ENCODE measurements at places on chromosomes 11 and 22.
A peak's percentile ranks its signal among the peaks of the same experiment; 100 is the strongest.

DNA sequence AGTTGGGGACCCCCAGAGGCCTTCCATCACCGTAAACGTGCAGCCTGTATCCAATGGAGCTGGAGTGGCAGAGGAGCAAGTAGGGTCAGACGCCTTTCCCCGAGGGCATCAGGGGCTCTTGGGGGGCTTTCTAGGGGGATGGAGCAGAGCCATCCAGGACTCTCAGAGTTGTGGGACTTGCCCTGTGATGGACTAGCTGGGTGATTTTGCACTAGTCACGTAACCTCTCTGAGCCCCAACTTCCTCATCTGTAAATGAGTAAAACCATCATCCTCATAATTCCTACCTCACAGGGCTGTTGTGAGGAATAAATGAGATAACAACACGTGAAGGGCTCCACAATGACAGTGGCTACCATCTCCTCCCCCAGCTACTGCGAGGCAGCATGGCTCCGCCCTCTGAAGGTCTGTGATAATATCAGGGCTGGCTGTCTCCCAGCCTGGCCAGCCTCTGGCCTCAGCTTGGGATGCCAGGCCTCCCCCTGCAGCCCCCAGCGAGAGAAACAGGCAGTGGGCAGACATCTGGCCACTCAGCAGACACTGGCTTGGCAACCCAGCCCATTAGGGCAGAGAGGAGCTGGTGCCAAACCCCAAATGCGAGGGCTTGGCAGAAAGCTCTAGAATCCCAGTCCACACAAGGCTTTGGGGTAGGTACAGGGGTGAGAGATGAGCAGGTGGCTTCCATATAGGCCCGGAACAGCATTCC is 6.7 kb downstream of the USP2 start:
- no peaks in the 10 kb centered on the region for H3K27me3 ChIP-seq
- H3K4me3 ChIP-seq: no peak overlapping the region
- peak overlapping the region; percentile 90 for H3K27ac ChIP-seq
- peak; percentile 45 for DNase-seq
- H3K36me3 ChIP-seq: no peaks in the 10 kb centered on the region

GRCh38 chr11:66330931-66331330 is 5.3 kb downstream of the RIN1 start:
- peaks cover 3% of the 10 kb centered on the region for H3K4me1 ChIP-seq
- no peak for DNase-seq
- no peaks in the 10 kb centered on the region for H3K36me3 ChIP-seq
- no peak overlapping the region for H3K4me3 ChIP-seq
- no peak overlapping the region for H3K27ac ChIP-seq

GRCh38 chr11:60891103-60891741 is 15.2 kb downstream of the PRPF19 start:
- no peaks in the 10 kb centered on the region for H3K27me3 ChIP-seq
- H3K36me3 ChIP-seq: no peaks in the 10 kb centered on the region
- no peak overlapping the region for H3K4me3 ChIP-seq
- H3K4me1 ChIP-seq: no peaks in the 10 kb centered on the region
- no peak overlapping the region for H3K27ac ChIP-seq

GRCh38 chr11:8217136-8217535 is 46.5 kb downstream of the LMO1 start:
- H3K4me1 ChIP-seq: no peaks in the 10 kb centered on the region
- no peak for DNase-seq
- no peak overlapping the region for H3K4me3 ChIP-seq

DNA sequence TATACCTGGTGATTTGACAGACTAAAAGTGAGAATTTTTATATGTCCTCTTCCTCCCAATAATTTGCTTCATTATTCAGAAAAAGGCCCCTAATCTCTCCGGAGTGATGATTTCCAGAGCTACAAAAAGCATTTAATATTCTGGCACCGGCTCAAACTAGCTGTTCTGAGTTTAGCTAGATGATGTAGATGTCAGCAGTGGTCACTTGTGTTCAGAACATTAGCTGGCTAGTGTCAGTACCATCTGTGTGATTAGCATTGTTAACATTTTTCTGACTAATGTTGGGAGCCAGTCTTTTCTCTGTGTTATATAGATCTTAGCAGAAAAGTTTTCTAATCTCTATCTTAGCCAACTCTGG is 68.7 kb upstream of the RRM1 start:
- peak overlapping the region; percentile 86 for H3K27ac ChIP-seq
- H3K36me3 ChIP-seq: no peaks in the 10 kb centered on the region
- no peak for DNase-seq
- no peak overlapping the region for H3K4me3 ChIP-seq
- H3K4me1 ChIP-seq: peaks cover 24% of the 10 kb centered on the region
- H3K27me3 ChIP-seq: no peaks in the 10 kb centered on the region

DNA sequence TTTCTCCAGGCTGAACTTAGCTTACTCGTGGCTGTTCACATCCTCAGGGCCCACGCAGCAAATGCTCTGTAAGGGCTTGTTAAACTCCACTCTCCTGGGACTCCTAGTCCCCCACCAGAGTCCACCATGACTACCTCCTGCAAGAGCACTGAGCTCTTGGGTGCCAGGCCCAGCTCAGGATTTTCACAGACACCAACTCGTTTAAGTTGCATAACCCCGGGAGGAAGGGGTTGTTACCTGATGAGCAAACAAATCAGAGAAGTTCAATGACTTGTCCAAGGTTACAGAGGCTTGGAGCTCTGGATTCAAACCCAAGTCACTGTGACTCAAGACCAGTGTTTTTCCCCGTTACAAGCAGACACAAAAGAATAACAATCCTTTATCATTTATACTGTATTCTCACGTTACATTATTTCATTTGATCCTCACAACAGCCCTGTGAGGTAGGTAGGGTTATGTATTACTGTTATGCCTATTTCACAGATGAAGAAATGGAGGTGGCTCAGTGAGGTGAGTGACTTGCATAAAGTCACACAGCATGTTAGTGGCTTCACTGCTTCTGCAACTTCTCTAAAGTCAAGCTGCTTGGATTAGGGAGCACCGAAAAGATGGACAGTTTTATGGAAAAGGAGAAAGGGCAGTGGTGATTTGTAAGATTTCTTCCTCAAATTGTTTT is 17.4 kb downstream of the KCTD21 start:
- H3K27ac ChIP-seq: no peak overlapping the region
- H3K27me3 ChIP-seq: no peaks in the 10 kb centered on the region
- H3K4me3 ChIP-seq: no peak overlapping the region
- no peak for DNase-seq

- H3K4me3 ChIP-seq: peak overlapping the region; percentile 89
- peak; percentile 91 for DNase-seq
- H3K27me3 ChIP-seq: no peaks in the 10 kb centered on the region
- no peaks in the 10 kb centered on the region for H3K36me3 ChIP-seq
- peaks cover 14% of the 10 kb centered on the region for H3K4me1 ChIP-seq
- H3K27ac ChIP-seq: peak overlapping the region; percentile 98
Measured at GRCh38 chr11:118930094-118930712, 4.5 kb upstream of the BCL9L start.

GRCh38 chr11:71423181-71423790 is 24.9 kb downstream of the DHCR7 start:
- H3K36me3 ChIP-seq: no peaks in the 10 kb centered on the region
- no peak for DNase-seq
- no peak overlapping the region for H3K4me3 ChIP-seq
- H3K4me1 ChIP-seq: no peaks in the 10 kb centered on the region

- no peaks in the 10 kb centered on the region for H3K36me3 ChIP-seq
- no peak for DNase-seq
- no peak overlapping the region for H3K27ac ChIP-seq
- no peaks in the 10 kb centered on the region for H3K27me3 ChIP-seq
Measured at GRCh38 chr11:87740968-87741367, 434.3 kb downstream of the RAB38 start.

DNA sequence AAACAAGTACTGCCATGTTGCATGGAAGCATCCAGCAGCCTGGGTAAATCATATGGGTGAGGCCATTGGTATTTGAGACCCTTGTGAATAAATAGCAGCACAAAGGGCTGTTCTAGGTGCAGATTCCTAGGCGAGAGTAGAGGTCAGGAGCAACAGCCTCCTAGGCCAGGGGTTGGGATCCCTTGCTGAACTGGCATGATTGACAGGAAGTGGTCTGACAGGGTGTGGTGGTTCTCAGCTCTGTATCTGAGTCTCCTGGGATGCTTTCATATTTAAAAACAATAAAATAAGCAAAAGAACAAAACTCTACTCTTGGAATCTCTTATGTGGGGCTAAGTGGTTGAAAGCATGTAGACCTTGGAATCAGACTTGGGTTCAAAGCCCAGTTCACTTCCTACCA is 35.8 kb downstream of the INSC start:
- no peaks in the 10 kb centered on the region for H3K36me3 ChIP-seq
- no peaks in the 10 kb centered on the region for H3K4me1 ChIP-seq
- no peak for DNase-seq
- H3K27ac ChIP-seq: no peak overlapping the region
- no peak overlapping the region for H3K4me3 ChIP-seq

- H3K4me1 ChIP-seq: no peaks in the 10 kb centered on the region
- H3K4me3 ChIP-seq: no peak overlapping the region
Measured at GRCh38 chr11:128767591-128768001, 73.7 kb downstream of the FLI1 start.

DNA sequence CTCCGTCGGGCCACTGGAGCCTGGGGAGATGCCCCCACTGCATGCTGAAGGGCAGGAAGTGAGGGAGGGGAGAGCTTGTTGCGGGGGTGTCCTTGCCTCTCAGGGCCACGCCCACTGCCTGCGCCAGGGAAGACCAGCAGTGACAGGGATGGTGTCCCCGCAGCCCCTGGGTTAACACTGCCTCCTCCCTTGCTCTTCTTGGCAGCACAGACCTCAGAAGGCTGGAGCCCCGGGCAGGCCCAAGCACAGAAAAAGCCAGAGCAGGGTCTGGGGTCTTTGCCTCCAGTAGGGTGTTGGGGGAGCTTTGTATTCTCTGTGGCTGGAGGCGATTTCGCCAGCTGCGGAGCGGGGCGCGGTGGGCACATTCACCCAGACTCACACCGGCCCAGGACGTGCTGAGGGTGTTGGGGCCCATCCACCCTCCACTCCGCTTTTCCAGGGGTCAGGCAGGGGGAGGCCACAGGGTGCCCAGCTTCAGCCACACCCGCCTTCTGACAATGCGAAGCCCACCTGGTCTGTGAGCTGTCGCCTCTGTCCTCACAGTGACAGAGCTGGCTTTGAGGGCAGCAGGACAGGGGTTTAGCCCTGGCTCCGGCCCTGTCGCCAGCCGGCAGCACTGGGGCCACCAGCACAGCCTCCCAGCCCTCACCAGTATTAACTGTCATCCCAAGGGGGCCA is 83.7 kb downstream of the CDKN1C start:
- no peaks in the 10 kb centered on the region for H3K36me3 ChIP-seq
- H3K27ac ChIP-seq: no peak overlapping the region
- DNase-seq: peak; percentile 20

DNA sequence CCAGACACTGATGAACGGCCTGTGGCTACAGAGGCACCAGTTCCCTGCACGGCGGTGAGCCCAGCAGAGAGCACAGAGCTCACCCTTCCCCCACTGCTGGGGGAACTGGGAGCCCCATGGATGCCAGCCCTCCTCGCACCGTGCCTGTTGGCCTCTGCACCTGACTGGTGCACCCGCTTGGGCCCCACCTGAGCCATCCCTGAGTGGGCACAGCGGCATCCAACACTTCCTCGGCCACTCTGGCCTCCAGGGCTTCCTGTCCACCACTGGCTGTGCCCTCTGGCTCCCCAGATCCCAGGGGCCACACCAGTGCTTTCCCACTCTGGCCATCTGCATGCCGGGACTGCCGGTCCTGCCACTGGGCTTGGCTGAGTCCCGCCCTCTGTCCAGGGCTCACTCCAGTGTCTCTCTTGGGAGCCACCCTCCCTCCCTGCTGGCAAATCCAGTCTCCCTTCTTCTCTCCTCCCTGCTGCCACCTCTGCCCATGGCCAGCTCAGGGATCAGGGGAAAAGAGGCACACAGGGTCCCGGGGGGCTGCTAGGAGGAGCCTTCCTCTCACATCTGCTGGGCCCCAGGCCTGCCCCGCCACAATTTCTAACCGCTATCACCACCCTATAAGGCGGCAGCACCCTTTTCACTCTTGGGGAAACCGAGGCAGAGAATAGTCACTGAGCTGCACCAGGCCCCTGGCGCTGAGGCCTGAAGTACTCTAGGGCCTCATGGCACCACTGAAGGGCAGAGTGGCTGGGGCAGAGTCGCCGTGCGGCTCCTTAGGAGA is 33.0 kb downstream of the GNB1L start:
- no peaks in the 10 kb centered on the region for H3K27me3 ChIP-seq
- no peaks in the 10 kb centered on the region for H3K4me1 ChIP-seq
- H3K27ac ChIP-seq: no peak overlapping the region
- H3K4me3 ChIP-seq: no peak overlapping the region

DNA sequence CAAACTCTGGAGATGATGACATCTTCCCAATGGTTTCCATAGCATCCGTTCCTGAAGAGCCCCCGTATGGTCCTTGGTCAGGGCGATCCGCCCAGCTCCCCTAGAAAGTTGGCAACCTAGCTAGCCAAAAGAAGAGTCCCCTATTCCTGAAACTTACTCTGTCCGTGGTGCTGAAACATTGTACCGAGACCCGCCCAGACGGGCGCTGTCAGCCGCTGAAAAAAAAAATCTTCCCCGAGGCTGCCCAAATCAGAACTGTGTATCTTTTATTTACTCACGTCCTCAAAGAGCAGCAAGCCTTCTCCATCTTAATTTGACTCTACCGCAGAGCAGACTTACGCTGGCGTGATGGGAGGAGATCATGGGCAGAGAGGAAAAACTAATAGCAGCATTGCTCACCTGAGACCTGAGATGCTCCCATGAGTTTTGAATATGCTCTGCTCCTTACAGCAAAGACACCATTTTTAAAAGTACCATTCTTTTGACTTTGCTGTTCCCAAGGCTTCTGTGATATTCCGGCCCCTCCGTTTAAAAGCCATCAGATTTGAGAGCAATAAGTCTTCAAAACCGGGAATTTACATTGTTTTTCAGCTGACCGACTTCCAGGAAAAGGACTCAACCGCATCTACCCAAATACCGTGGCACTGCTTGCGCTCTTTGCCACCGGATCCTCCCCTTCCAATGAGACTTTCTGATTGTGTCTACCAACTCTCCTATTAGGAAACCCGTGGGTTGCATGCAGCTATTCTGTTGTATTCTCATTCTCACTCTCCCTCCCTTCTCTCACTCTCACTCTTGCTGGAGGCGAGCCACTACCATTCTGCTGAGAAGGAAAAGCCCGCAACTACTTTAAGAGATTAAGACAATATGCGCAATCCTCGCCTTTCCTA is at the start of gene SLC17A6:
Gene SLC17A6 (plus strand): TSS at position 786 of the 890 bp plus-strand sequence. CDS start 153 bp downstream, outside the sequence.
- peaks cover 6% of the 10 kb centered on the region for H3K27me3 ChIP-seq
- no peak within 1 kb of the TSS for H3K27ac ChIP-seq
- H3K36me3 ChIP-seq: no peaks in the 10 kb centered on the region
- DNase-seq: no peak
- no peaks in the 10 kb centered on the region for H3K4me1 ChIP-seq
- H3K4me3 ChIP-seq: no peak within 1 kb of the TSS

DNA sequence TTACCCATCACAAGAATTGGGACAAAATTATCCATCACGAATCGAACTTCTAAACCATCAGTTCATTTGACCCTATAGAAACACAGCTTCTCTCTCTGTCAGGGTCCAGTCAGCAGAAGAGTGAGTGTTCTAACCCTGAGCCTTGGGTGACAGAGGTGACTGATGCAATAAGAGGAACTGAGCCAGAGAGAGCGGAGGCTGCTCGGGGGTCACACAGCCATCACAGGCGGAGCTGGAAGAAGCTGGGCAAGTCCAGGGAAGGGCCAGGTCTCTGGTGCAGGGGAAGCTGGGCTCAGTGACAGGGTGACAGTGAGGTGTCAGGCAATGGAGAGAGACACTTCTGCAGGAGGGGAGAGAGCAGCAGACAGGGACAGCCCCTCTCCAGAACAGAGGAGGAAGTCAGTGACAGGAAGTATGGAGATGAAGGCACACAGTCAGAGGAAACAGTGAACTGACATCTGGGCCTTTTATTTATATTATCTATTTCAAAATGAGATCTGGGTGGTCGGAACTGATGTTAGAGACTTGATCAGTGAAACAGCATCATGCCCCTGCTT is 184.0 kb upstream of the TBCEL start:
- no peaks in the 10 kb centered on the region for H3K36me3 ChIP-seq
- no peaks in the 10 kb centered on the region for H3K4me1 ChIP-seq
- no peak for DNase-seq
- H3K27ac ChIP-seq: no peak overlapping the region
